ENCODE measurements at places on chromosomes 1 and 21. TPM values are rescaled to one million over a fixed set of nuclear protein-coding genes. Genes with fewer than 3 reads are reported as not detected.

DNA sequence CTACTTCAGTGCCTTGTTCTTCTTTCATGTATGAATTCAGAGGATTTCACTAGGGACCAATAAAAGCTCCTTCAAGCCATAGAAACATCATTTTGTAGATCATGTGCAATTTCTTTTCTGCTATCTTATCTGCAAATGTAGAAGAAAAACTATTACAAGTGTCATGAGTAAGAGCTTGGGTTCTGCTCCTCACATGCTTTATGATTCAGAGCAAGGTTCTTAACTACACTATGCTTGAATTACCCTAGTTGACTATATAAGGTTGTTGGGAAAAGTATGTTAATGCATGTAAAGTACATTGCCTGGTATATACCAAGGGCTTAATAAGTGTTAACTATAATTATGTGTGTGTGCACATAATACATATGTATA, 91.4 kb upstream of the S1PR1 start:
- DNase-seq: no peak

KCNK1 gene
- total RNA-seq: not detected

DNA sequence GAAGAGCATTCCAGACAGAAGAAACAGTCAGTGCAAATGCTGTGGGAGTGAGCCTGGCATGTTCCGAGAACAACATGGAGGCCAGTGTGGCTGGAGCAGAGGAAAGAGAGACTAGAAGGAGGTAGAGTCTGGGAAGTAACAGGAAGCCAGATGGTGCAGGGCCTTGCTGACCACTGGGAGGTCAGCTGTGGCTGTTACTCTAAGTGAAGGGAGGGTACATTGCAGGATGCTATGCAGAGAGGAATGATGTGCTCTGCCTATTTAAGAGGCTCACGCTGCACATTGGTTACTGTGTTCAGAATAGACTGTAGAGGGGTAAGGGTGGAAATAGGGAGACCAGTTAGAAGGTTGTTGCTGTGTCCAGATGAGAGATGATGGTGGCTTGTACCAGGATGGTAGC, 88.6 kb upstream of the CACNA1E start:
- DNase-seq: no peak

GRCh38 chr21:32282992-32283391, 4.1 kb upstream of the MIS18A start:
- no peak for DNase-seq

- DNase-seq: no peak
Measured at GRCh38 chr1:156344409-156344808, 6.1 kb downstream of the TSACC start.

- no peak for DNase-seq
Measured at GRCh38 chr1:36175137-36176095, 19.5 kb downstream of the MAP7D1 start.

FCER1G gene
- total RNA-seq: 18.9 TPM

SLC35F3 gene
- total RNA-seq: 33.8 TPM

Measured in activated naive CD8-positive, alpha-beta T cell treated with anti-CD3 and anti-CD28 coated beads, Interleukin-2, amount 10 ng/mL, durations not matched to agents 7 days and 5 days (primary cell).